ENCODE measurements at places on chromosomes 7 and 10. TPM values are rescaled to one million over a fixed set of nuclear protein-coding genes. Genes with fewer than 3 reads are reported as not detected.

Gene INPP5A
- 13.5 TPM for total RNA-seq

Gene NPC1L1
- total RNA-seq: 0.06 TPM

Gene MEPCE
- total RNA-seq: 42.4 TPM

Gene NPTX2
- 0.17 TPM for total RNA-seq

Gene C10orf53
- not detected for total RNA-seq

Gene ZPBP
- not detected for total RNA-seq

Measured in A549 treated with ZK216348 at 1 μM for 4 hours (cell line).